ENCODE measurements at places on chromosomes 4 and X. TPM values are rescaled to one million over a fixed set of nuclear protein-coding genes. Genes with fewer than 3 reads are reported as not detected.
A peak's percentile ranks its signal among the peaks of the same experiment; 100 is the strongest.

- no peak for DNase-seq
- H3K27ac ChIP-seq = no peak within 1 kb of the TSS
- H3K4me1 ChIP-seq = no peaks in the 10 kb centered on the region
- H3K4me3 ChIP-seq = no peak within 1 kb of the TSS
Measured at GRCh38 chr4:15963001-15963451, at the start of gene FGFBP2. TSS of gene FGFBP2 (minus strand) at chr4:15963175. CDS start at chr4:15963129, 46 bp downstream.

- no peaks in the 10 kb centered on the region for H3K4me1 ChIP-seq
- no peak overlapping the region for H3K4me3 ChIP-seq
- no peak overlapping the region for H3K27ac ChIP-seq
Measured at GRCh38 chr4:166658585-166658984, 575.7 kb downstream of the SPOCK3 start.

- no peak overlapping the region for H3K27ac ChIP-seq
- no peaks in the 10 kb centered on the region for H3K36me3 ChIP-seq
- H3K4me1 ChIP-seq = no peaks in the 10 kb centered on the region
- no peak for DNase-seq
- no peak overlapping the region for H3K4me3 ChIP-seq
- no peaks in the 10 kb centered on the region for H3K27me3 ChIP-seq
Measured at GRCh38 chr4:149785696-149786431, 29.8 kb downstream of the IQCM start.

GRCh38 chr4:128825226-128825625 lies 15.7 kb downstream of the JADE1 start:
- H3K4me3 ChIP-seq = no peak overlapping the region
- H3K27ac ChIP-seq = no peak overlapping the region
- no peaks in the 10 kb centered on the region for H3K36me3 ChIP-seq
- H3K27me3 ChIP-seq = no peaks in the 10 kb centered on the region
- no peaks in the 10 kb centered on the region for H3K4me1 ChIP-seq

DNA sequence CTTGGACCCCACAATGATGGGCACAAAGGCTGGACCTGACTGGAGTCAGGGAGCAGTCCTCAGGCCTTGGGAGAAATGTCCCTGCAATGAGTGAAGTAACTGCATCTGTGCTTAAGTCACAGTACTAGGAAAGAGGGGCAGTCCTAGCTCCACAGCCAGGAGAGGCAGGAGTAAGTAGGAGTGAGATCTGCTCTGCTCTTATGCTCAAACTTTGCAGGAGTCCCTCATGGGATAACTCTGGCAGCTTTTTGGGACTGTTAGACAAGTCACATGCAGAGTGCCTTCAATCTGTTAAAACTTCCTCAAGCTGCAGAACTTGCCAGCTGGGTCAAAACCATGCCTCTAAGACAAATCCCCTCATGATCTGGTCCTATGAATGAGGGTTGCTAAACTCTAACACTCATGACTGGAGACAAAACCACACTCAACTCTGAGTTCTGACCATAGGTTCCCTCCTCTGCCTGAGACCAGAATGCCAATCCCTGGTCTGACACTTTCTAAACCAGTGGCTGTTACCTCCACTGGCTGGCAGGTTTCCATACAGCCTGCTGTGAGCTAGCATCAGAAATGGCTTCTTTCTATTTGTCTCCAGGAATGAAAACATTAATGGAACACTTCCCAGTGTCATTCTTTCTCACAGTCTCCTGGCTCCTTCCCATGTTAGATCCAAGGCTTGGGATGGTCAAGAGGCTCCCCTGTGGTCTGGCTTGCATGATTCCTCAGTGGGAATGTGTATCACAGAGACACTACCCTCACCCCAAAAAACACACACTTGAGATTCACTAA lies 819.3 kb downstream of the PCDH7 start:
- H3K4me3 ChIP-seq = no peak overlapping the region
- H3K4me1 ChIP-seq = no peaks in the 10 kb centered on the region
- DNase-seq = no peak
- H3K36me3 ChIP-seq = no peaks in the 10 kb centered on the region

DNA sequence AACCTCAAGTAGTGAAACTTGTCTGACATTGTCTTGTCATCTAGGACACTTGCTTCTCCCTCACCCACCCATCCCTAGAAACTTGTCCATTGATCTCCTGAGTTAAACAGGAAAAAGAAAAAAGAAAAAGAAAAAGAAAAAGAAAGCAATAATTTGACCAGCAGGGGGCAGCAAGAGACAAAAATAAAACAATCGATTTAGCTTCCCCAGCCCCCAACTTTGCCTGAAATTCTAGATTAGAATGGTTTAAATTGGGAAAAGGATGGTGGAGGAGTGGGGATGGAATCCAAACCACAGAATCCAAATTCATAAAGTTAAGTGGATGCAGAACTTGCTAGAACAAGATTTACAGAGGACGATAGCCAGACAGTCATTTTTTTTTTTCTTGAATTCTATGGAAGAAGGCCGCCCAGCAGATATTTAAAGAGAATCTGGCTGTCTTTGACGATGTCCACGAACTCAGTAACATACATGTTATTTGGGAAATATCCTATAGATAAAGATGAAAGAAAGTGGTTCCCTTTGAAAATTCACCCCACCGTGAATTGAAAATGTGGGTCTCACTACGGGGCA lies 282.9 kb downstream of the USP46 start:
- H3K27me3 ChIP-seq = no peaks in the 10 kb centered on the region
- H3K27ac ChIP-seq = no peak overlapping the region
- peak; percentile 21 for DNase-seq
- no peaks in the 10 kb centered on the region for H3K36me3 ChIP-seq
- no peaks in the 10 kb centered on the region for H3K4me1 ChIP-seq

- no peaks in the 10 kb centered on the region for H3K4me1 ChIP-seq
Measured at GRCh38 chr4:184392748-184393559, 81.4 kb downstream of the IRF2 start.

GRCh38 chr4:16443504-16444088 lies 217.3 kb upstream of the TAPT1 start:
- no peaks in the 10 kb centered on the region for H3K27me3 ChIP-seq
- H3K4me1 ChIP-seq = no peaks in the 10 kb centered on the region
- no peaks in the 10 kb centered on the region for H3K36me3 ChIP-seq
- no peak for DNase-seq
- H3K27ac ChIP-seq = no peak overlapping the region
- H3K4me3 ChIP-seq = no peak overlapping the region

- H3K4me1 ChIP-seq = no peaks in the 10 kb centered on the region
- peak; percentile 40 for DNase-seq
- no peak overlapping the region for H3K4me3 ChIP-seq
- no peaks in the 10 kb centered on the region for H3K27me3 ChIP-seq
- H3K27ac ChIP-seq = peak overlapping the region; percentile 64
- no peaks in the 10 kb centered on the region for H3K36me3 ChIP-seq
Measured at GRCh38 chr4:122854447-122855352, 28.1 kb downstream of the FGF2 start.

- no peaks in the 10 kb centered on the region for H3K36me3 ChIP-seq
- H3K4me1 ChIP-seq = no peaks in the 10 kb centered on the region
- no peak overlapping the region for H3K4me3 ChIP-seq
- no peaks in the 10 kb centered on the region for H3K27me3 ChIP-seq
Measured at GRCh38 chr4:125013891-125014290, 300.9 kb upstream of the FAT4 start.

DNA sequence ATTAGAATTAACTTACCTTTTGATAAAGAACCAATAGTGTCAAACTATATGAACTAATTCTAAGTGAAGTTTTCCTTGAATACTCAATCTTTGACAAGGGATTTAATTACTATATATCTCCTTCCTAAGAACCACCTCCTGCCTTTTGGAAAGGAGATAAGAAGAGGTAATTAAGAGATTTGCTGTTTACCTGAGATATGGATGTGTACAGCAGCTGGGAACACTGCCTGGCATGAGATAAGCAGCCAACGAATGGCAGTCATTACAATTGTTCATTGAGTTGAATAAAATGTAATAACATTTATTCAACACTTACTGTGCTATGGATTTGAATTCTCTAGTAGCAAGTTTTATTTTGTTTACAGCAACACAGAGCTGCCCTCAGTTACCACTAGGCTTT lies 407.1 kb downstream of the SPOCK3 start:
- no peaks in the 10 kb centered on the region for H3K4me1 ChIP-seq
- DNase-seq = no peak
- H3K27me3 ChIP-seq = no peaks in the 10 kb centered on the region
- H3K27ac ChIP-seq = no peak overlapping the region

The MAGEC2 gene
- total RNA-seq = not detected

The TLR3 gene
- 8.6 TPM for total RNA-seq

The FATE1 gene
- not detected for total RNA-seq

The MAGEB2 gene
- not detected for total RNA-seq

The GIMD1 gene
- not detected for total RNA-seq

The SLC2A9 gene
- total RNA-seq = 9.3 TPM

The DAPP1 gene
- total RNA-seq = 1.8 TPM

The UGT2B15 gene
- total RNA-seq = not detected
